Natural killer cell (primary cell): ENCODE measurements at places on chromosomes 11 and 22. TPM values are rescaled to one million over a fixed set of nuclear protein-coding genes. Genes with fewer than 3 reads are reported as not detected.

- DNase-seq, result peak; percentile 52
These were observed 766 bp downstream of the APOL2 start for GRCh38 chr22:36238373-36239149.

DNA sequence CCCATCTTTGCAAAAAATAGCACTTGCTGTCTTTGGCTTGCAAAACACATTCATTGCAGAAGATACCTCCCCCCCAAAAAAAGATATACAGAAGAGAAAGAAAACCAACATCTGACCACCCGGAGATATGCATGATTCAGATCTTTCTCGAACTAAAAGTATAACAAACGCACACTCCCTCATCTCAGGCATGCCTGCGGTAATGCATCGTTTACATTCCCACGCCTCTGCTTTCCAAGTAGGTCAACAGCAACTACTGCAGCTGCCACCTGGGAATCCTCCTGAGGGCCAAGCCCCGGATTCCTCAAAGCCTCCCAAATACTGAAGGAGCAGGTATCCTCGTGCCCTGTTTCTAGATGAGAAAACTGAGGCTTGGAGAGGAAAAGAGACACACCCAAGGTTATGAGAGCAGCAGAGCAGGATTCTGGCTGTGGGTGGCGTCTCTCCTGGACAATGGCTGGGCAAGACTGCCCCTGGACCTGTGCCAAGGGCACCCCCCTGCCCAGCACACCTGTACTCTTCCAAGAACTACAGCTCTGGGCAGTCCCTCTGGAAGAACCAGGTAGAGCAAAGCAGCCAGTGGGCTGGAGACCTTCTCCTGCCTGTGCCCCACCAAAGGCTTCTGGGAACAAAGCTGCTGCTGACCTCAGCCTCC lies 38.1 kb downstream of the NUP50 start:
- no peak for DNase-seq

DNA sequence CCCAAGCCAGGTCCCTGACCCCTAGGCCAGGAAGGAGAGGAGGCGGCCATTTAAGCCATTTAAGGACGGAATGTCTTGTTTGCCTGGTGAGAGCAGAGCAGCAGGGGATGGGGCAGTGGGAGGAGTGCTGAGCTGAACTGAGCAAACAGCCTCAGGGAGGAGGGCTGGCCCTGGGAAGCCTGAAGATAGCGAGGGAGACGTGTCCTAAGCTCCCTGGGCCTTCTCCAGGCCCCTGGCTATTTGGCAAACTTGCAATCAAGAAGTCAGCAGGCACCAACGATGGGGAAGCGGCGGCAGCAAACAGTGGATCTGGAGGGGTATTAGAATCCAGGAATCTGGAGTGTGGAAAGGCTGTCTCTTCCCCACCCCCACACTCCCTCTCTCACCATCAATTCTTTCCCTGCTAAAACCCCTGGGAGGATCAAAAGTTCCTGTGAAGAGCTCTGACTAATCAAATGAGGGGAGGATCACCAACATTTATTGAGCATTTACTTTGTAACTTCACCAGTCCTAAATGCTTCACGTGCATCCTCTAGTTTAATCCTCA lies 8.8 kb downstream of the BCL9L start:
- no peak for DNase-seq

DNA sequence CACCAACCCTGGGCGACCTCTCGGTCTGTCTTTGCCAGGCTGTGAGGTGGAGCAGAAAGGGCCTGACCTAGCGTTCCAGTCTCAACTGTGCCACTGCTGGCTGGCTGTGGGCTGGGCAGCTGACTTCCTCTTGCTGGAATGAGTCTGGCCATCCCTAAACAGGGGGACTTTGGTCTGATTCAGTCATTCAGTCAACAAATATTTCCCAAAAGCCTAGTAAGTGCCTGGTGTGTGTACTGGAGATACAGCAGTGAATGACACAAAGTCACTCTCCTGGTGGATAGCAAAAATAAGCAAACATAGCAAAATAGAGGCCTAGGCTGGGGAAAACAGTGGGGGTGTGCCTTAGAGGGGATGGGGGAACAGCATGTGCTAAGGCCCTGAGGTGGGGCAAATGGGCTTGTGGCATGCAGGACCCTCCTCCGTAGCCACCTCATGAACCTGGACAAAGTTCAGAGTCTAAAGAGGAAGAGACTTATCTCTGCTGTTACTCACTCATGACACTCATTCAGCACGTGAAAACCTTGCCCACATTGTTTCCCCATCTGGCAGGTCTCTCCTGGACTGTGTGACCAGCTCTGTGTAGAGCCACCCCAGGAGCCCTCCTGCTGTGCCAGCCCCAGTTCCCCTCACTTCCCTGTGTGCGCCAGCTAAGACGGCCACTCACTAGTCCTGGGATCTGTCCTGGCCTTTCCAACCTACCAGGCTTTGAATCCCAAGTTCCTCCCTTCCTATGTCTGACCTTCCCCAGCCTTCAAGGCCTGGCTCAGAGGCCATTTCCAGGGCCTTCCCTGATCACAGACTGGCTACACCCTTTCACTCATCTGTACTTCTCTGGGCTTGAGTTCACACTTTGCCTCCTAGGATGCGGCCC lies 4.7 kb downstream of the GUCD1 start:
- no peak for DNase-seq

- DNase-seq, result no peak
These were observed 39.8 kb upstream of the SPTBN2 start for GRCh38 chr11:66768818-66769217.

GRCh38 chr11:134543645-134544044 lies 131.6 kb upstream of the B3GAT1 start:
- peak; percentile 5 for DNase-seq

DNA sequence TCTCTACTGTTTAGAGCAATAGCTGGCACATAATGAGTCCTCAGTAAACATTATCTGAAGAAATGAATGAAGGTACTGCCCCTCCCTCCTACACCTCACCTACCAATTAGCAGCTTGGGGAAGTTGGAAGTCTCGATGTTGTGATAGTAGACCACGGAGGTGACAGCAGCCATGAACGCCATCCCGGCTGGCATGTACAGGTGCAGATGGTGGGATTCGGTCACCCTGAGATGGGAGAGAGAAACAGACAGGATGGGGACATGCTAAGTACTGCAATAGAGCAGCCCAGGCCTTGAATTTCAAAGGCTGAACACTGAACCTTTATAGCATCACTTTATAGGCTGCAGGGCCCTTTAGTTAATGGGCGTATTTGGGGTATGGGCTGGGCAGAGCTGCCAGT lies 6.6 kb downstream of the ABCC8 start:
- DNase-seq, result no peak

- DNase-seq, result no peak
These were observed 26.4 kb upstream of the PANX2 start for GRCh38 chr22:50144005-50144614.

The KRTAP5-11 gene
- total RNA-seq, result not detected

The TENM4 gene
- total RNA-seq, result 0.63 TPM

DNA sequence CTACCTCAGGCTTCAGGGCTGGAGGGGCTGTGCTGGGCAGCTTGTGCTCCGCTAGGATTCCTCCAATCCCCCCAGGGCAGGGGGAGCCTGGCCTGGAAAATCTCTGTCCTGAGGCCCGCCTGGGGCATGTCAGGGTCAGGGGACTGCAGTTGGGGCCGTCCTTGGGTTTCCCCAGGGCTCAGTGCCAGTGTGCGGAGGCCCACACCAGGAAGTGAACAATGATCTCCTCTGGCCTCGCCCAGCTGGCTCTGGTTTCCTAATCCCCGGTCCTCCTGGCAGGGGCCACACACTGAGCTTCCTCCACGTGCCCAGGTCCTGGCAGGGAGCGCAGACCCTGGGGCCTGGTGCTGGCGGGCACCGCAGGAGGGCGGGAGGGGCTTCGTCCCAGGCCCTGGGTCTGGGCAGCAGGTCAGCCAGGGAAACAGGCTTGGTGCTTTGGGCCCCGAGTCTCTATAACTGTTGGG lies 1.4 kb upstream of the MUC2 start:
- DNase-seq, result peak; percentile 12

The FAM180B gene
- 0.25 TPM for total RNA-seq

DNA sequence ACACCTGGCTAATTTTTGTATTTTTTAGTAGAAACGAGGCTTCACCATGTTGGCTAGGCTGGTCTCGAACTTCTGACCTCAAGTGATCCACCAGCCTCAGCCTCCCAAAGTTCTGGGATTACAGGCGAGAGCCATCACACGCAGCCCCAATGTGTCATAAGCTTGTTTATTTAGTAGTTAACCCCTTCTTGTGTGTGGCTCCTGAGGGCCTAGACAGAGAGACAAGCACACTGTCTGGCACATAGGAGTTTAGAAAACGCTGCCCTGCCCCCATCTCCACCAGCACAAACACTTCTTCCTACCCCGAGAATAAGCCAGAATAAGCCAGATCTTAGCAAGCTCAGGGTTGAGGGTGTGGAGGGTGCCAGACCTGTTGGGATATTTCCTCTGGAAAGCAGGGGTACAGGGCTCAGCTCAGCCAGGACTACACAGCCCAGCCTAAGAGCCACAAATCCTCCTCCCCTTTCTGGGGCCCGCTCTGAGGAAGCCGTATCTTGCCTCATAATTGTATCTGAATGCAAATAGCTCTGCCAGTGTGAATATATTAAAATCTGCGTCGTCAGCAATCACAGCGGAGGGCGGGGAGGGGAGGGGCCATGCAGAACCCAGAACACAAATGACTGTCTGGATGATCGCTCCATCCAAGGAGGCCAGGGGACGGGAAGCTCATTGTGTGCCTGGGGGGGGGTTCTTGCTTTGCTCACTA lies 247.3 kb downstream of the MN1 start:
- no peak for DNase-seq

DNA sequence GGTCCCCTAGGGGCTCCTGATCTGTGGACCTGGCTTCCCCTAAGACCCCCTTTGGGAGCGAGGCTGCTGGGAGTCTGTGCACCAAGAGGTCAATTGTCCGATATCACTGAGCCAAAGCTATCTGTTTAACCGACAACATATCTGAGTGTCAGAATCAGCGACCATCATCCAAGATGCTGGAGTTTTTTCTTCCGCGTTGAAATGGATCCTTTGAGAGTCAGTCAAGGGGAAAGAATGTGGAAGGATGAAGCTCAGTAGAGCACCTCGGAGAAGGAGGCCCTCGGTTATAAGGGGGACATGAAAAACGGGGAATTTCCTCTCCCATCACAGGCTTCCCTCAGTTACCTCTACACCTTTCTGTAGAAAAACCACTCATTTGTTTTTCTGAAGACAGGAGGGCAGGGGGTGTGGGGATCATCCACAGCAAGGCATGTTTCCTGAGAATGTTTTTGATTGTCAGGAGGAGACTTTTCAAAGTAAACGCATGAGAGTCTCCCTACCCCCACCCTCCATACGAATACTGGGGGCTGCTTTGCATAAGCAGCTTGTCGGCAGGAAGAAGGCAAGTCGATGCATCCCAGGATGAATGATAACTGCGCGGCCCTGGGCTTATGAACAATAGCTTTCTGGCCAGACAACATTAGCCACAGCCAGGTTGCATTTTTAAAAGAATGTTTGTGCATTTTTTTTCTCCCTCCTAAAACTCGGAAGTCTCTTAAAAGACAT lies 37.7 kb upstream of the CCND1 start:
- no peak for DNase-seq

The SSTR3 gene
- 0.23 TPM for total RNA-seq

GRCh38 chr22:41911001-41911611 lies 3.8 kb downstream of the SHISA8 start:
- peak; percentile 38 for DNase-seq

The OR2AG1 gene
- not detected for total RNA-seq

The CCDC87 gene
- total RNA-seq, result 0.68 TPM

GRCh38 chr11:116466191-116466590 lies 306.6 kb downstream of the BUD13 start:
- no peak for DNase-seq

DNA sequence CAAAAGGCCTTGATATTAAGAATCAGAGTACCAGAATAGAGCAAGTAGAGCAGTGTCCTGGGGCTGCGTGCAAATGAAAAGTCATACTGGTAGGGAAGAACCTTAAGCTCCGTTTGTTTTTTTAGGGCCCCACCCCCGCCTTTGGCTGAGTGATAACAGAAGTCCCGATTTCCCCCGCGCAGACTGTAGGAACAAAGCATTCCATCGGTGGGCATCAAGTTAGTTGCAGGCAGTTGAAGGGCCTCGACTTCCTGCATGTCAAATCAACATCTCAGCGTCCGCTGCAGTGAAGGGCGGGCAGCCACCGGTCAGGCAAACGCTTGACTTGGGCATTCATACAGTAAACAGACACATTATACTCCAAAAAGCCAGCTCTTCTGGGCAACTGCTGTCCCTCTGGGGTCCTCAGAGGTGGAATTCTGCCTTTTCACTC lies 11.7 kb downstream of the LRP4 start:
- DNase-seq, result no peak

DNA sequence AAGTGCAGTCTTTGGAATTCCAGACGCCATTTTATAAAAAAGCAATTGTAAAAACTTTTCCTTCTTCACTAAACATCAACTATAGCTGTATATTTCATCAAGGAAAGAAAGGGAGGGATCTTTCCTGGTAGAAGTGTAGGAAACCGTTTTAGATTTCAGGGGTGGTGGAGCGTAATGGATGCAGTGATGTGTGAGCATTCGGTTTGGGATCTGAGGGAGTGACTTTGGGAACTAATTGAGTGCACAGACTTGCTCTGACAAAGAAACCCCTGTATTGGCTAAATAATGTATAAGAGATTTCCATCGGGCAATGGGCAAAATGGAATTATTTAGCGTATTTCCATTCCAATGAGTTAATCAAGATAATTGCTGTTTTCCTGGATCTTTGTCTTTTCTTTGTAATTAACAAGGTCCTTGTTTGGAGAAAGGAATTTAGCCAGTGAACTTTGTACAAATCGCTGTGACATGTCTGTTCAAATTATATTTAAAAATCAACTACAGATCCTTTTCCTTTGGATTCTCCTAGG lies 125.0 kb upstream of the NARS2 start:
- DNase-seq, result no peak

- DNase-seq, result no peak
These were observed 1498.7 kb downstream of the TBC1D22A start for GRCh38 chr22:48261048-48261621.

- no peak for DNase-seq
These were observed 306.7 kb upstream of the MTNR1B start for GRCh38 chr11:92662601-92663360.
